ENCODE measurements at places on chromosomes 12 and 14.

DNA sequence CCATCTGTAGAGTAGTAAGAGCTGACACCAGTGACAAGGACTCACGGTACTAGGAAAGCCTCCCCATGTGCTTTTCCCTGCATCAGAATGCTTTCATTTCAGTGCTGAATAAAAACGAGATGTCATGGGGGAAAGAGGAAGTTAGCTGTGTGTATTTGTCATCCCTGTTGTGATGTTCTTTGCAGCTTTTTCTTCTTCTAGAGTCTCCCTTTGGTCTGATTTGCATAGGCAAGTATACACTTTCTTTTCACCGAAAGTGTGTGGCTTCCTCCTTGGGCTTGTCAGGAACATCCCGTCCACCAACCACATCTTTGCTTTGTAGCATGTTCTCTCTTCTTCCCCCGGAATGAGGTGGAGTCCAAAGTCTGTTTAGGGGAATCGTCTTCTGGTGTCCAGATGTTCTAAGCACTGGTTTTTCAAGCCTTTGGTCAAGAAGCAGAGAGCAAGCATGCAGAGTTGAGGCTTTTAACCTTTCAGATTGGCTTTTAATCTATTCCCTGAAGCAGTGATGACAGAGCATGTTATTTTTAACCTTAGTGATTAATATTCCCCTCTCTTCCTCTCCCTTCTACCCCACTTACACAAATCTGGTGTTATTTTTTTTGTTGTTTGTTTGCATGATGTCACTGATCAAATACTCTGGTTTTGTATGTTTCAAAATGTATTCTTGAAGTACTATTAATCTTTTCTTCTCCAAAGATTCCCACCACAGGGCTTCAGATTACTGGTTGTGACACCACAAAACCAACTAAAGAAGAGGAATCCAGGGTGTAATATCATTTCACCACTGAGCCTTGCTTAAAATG, 163.4 kb downstream of the SAMD4A start:
- peak overlapping the region; percentile 14 for H3K4me3 ChIP-seq
- H3K27ac ChIP-seq = no peak overlapping the region
- DNase-seq = no peak

DNA sequence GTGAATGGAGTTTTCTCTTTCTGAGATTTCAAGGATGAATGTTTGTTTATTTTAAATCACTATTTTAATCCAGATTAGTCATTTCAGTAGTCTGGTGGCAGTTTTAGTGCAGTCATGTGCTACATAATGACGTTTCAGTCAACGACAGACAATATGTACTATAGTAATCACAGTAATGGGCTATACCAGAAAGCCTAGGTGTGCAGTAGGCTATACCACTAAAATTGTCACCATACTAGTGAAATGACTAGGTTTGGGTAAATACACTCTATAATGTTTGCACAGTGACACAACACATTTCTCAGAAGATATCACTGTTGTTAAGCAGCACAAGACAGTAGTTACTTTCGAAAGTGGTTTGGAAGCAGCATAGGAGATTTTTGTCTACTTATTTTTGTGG, 203.1 kb downstream of the ETNK1 start:
- no peak for DNase-seq
- no peaks in the 10 kb centered on the region for H3K27me3 ChIP-seq
- H3K4me1 ChIP-seq = no peaks in the 10 kb centered on the region
- H3K4me3 ChIP-seq = no peak overlapping the region

GRCh38 chr14:59097681-59098080, 90.8 kb upstream of the DAAM1 start:
- H3K27ac ChIP-seq = no peak overlapping the region
- no peaks in the 10 kb centered on the region for H3K27me3 ChIP-seq
- no peak overlapping the region for H3K4me3 ChIP-seq
- H3K4me1 ChIP-seq = no peaks in the 10 kb centered on the region

DNA sequence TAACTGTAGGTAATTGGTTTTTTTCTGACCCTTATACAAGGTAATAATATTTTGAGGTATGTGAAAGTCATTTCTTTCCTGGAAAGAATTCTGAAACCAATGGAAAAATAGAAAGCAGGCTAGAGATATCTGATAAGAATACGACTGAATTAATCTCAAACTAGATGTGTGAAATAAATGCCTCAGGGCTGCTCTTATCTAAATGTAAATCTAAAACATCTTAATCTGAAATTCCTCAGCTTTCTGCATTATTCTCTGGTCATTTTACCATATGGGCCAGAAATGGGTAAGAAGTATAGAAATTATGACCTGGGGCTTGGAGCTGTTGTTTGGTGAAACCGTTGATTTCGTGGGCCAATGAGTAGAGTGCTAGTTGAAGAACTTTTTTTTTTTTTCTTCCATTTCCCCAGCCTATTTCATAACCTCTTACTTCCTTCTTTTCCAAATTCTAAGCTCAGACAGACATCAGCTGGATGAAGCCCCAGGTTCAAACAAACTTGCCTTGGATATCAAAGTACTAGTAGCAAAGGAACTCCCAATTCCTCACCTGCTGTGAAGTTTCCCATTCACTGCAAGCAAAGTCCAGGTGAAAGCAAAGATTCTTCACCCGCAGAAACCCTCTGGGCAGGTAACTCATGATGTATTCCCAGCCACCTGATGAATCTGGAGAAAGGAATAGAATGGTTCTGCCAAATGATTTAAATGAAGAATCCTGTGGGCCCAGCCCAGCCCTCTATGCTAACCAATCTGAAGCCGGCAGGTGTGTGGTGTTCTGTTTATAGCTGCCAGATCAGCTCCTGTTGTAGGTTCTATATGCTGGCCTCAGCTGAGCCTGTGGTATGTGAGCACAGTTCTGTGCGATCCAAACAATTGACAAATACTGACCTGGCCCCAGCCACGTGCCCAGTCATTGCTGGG, 9.7 kb upstream of the FOS start:
- no peaks in the 10 kb centered on the region for H3K36me3 ChIP-seq
- no peak for DNase-seq
- H3K27ac ChIP-seq = no peak overlapping the region
- H3K4me3 ChIP-seq = no peak overlapping the region

GRCh38 chr12:4002601-4003000, 129.4 kb upstream of the PARP11 start:
- no peaks in the 10 kb centered on the region for H3K27me3 ChIP-seq
- H3K4me1 ChIP-seq = peaks cover 9% of the 10 kb centered on the region

DNA sequence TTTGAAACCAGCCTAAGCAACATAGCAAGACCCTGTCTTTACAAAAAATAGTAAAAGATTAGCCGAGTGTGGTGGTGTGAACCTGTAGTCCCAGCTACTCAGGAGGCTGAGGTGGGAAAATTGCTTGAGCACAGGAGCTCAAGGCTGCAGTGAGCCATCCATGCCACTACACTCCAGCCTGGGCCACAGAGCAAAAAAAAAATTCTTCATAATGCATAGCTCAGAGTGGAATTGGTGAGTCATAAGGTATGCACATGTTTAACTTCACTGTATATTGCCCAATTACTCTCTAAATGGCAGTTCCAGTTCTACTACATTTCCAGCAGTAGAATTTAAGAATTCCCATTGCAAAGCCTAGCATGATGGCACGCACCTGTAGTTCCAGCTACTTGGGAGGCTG, 26.8 kb upstream of the CLIP1 start:
- no peak for DNase-seq
- H3K4me1 ChIP-seq = peaks cover 23% of the 10 kb centered on the region
- no peak overlapping the region for H3K4me3 ChIP-seq
- no peak overlapping the region for H3K27ac ChIP-seq
- no peaks in the 10 kb centered on the region for H3K36me3 ChIP-seq

GRCh38 chr12:34406996-34407300, 384.7 kb downstream of the ALG10 start:
- H3K4me3 ChIP-seq = no peak overlapping the region
- H3K4me1 ChIP-seq = no peaks in the 10 kb centered on the region
- H3K36me3 ChIP-seq = no peaks in the 10 kb centered on the region
- DNase-seq = no peak

GRCh38 chr14:20782280-20782890, 1.3 kb downstream of the RNASE6 start:
- H3K27ac ChIP-seq = peak overlapping the region; percentile 59
- DNase-seq = no peak
- H3K4me1 ChIP-seq = peaks cover 20% of the 10 kb centered on the region
- no peaks in the 10 kb centered on the region for H3K36me3 ChIP-seq
- no peaks in the 10 kb centered on the region for H3K27me3 ChIP-seq

GRCh38 chr14:22549981-22550673, 38.9 kb downstream of the DAD1 start:
- DNase-seq = peak; percentile 53
- no peaks in the 10 kb centered on the region for H3K27me3 ChIP-seq
- H3K4me1 ChIP-seq = peaks cover 98% of the 10 kb centered on the region
- H3K4me3 ChIP-seq = peak overlapping the region; percentile 35
- H3K36me3 ChIP-seq = peaks cover 13% of the 10 kb centered on the region

DNA sequence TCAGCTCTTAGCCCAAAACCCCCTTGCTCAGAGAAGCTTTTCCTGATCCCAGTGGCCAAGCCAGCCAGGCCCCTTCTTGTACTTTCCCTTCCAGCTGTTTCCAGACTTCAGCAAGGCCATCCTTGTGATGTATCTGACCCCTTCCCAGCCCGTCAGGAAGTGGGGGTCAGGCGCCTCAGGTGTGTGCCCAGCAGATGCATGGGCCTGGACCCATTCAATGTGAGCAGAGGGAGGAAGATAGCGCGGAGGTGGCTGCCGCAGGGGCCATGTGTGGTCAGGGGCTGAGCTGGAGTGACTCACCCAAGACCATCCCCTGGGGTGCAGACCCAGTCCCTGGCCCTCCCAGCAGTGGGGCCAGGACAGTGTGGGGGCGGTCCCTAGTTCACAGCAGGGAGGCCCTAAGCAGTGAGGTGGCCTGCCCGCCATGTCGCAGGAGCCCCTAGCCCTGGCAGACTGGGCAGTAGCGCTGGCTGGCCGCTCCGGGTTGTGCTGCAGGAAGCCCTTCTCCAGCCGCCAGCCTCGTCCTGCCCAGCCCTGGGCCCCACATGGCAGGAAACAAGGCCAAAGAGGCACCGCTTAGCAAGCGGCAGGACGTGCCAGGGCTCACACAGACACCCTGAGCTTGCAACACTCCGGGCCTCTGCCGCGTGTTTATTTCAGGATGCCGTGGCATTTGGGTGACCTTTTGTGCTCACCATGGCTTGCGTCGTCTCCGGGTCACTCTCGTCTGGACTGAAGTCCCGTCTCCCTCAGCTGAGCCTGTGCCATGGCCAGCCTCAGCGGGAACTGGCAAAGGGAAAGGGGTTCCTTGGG, 12.0 kb downstream of the ADSS1 start:
- no peak overlapping the region for H3K27ac ChIP-seq
- H3K4me1 ChIP-seq = no peaks in the 10 kb centered on the region
- no peaks in the 10 kb centered on the region for H3K36me3 ChIP-seq

DNA sequence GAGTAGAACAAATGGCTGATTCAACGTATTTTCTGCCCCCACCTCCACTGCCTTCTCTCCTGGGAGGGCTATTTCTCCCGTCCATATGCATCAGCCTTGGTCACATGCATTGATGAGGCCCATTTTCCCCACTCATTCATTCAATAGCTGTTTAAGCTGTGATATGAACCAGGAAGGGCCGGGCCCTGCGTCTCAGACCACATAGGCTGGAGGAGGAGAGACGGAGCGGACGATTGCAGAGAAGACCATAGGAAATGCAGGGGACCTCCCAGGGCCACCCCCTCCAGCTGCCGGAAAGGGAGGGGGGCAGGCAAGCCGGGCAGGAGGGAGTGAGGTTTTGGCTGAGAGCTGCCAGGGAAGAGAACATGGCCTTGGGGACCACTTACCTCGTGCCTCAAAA, 104.4 kb upstream of the TMEM132D start:
- no peaks in the 10 kb centered on the region for H3K27me3 ChIP-seq
- H3K36me3 ChIP-seq = no peaks in the 10 kb centered on the region
- H3K4me1 ChIP-seq = no peaks in the 10 kb centered on the region
- no peak overlapping the region for H3K27ac ChIP-seq
- no peak for DNase-seq

GRCh38 chr14:105026033-105026785, 5.3 kb upstream of the CDCA4 start:
- no peak for DNase-seq
- no peaks in the 10 kb centered on the region for H3K36me3 ChIP-seq
- peak overlapping the region; percentile 30 for H3K27ac ChIP-seq
- peaks cover 31% of the 10 kb centered on the region for H3K4me1 ChIP-seq
